CD4-positive, alpha-beta T cell treated with Interleukin-4 for 1 hour (primary cell): ENCODE measurements at places on chromosomes 11 and 22.
A peak's percentile ranks its signal among the peaks of the same experiment; 100 is the strongest.

DNA sequence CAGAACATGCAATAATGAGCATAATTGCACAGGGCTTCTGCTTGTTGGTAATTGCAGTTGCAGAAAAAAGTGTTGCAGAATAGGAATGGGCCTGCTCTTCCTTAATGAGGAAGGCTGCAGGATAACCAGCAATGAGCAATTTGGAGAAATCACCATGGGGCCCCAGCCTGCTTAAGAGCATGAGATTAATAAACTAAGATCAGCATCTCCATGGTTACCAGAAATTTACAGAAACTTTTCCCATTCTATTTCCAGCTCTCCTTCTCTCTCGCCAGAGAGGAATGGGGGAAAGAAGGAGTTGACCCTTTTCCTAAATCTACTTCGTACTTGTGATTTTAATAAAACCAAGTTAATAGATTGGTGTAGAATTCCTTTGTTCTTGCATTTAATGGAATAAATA is 80.9 kb upstream of the CSNK2A3 start:
- no peak for DNase-seq

DNA sequence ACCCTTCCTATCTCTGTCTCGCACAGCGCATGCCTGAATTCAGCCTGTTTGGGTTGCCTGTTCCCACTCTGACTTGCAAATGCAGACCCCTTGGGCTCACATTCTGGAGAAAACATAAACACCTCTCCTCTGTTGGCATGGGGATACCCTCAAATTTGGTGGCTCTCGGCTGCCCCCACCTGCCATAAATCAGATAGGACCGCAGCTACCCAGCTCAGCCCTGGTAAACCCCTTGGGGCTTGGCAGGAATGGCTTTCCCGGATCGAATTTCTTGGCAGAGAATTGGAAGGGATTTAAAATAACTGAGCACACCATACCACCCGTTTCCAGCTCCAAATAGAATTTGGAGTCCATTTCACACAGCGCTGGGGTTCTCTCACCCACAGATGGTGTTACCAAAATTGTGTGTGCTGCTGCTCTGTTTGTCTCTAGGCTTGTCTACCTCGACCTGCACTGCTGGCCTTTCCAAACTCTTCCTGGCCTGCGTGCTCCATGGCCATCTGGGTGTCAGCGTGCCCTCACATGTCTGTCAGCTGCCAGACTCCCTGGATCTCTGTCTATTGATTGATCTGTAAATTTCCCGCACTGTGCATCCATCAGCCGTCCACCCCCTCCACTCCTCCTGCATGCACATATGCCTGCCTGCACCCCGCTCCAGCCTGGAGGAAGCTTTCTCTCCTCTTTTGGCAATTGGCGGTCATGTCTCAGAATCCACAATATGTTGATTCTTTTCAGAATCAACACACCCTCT is 134.0 kb downstream of the NTM start:
- no peak for DNase-seq

DNA sequence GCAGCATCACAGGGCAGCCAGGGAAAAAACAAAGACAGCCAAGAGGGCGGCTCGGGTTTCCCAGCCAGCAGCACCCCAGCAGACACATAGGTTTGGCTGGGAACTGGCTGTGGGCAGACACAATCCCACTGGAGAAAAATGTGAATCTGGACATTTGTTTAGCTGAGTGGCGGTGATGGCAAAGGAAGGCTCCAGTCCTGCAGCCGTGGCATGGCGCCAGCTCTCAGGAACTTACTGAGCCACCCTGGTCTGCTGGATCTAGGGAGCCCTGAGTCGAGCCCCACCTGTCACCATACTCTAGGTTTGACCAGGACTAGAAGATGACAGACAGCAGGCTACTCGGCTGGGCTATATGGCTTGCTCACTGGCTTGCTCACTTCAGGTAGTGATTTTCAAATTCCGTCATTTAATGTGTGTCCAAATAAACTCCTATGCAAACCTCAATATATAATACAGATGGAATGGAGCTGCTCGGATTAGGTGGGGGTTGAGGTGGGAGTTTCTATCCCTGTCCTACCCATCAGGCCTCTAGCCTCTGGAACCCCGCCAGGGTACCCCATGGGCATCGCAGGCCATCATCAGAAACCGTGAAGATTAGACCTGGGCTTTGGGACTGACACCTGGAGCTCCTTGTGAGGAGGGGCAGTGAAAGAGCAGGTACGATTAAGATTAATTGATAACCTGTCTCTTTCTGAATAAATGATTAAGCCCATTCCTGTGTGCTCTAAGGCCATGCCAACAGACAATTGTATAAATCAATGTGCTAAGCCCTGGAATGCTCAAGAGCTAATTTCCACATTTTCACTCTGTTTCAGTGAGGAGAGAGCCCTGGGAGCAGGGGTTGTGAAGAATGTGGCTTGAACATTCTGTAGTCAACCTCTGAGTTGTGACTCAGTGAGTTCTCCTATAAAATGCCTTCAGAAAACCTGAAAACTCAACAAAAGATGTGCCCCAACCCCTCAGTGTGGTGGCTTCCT is 42.5 kb downstream of the GALNT18 start:
- no peak for DNase-seq

DNA sequence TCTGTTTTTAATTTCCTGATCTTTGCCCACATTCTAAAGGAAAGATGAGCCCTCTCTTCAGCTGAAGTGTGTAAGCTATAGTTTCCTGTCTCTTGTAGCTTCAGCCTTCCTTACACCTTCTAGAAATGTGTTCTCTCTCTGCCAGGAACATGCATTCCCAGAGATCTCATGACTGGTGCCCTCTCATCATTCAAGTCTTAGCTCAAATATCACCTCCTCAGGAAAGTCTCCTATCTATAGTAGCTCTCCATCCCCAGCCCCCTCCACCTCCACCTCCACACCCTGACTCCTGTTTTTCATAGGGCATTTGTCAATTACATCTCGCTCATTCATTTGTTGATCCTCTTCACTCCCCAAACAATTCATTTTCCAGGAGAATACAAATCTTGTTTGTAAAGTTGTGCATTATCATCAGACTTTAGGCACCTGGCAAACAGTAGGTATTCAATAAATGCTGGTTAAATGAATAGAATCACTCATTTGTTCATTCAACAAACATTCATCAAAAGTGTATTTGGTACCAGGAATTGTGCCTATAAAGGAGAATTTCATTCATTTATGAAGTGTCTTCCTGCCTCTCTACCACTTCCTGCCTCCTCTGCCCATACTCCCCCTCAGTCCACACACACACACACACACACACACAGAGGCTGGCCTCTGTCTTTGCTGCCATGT is 160.3 kb downstream of the BBOX1 start:
- DNase-seq: no peak

- DNase-seq: peak; percentile 10
These were observed 175.7 kb downstream of the TMEM135 start for GRCh38 chr11:87213444-87213843.
